Thymus (tissue), 14 donors: ENCODE measurements at places on chromosomes 3 and 15. TPM values are rescaled to one million over a fixed set of nuclear protein-coding genes. Genes with fewer than 3 reads are reported as not detected.

Gene NPAP1
- under 0.01 TPM for total RNA-seq

Gene SEMA3G
- total RNA-seq: 0.80 TPM

Gene CADPS
- 2.3 TPM for total RNA-seq

Gene SKIL
- 30.6 TPM for total RNA-seq

Gene FAM107A
- total RNA-seq: 7.9 TPM

Gene TMEM115
- total RNA-seq: 17.3 TPM

Gene GOLGA6B
- total RNA-seq: not detected

Gene CCDC71
- total RNA-seq: 19.4 TPM

Gene SLC28A1
- total RNA-seq: 0.05 TPM

Gene DUOX1
- total RNA-seq: 0.61 TPM

Gene CDV3
- total RNA-seq: 175 TPM

Gene VEPH1
- 0.19 TPM for total RNA-seq

Gene VIPR1
- 1.8 TPM for total RNA-seq

Gene CACNA2D3
- total RNA-seq: 1.8 TPM

Gene HTR3D
- not detected for total RNA-seq

Gene IMPG2
- 0.52 TPM for total RNA-seq

Gene MYRIP
- total RNA-seq: 0.28 TPM

Gene GOLGA8J
- 0.05 TPM for total RNA-seq

Gene CPNE9
- total RNA-seq: 0.14 TPM

Gene SHC4
- total RNA-seq: 0.94 TPM

Gene ZNF654
- 15.0 TPM for total RNA-seq

Gene CRABP1
- total RNA-seq: 1.8 TPM

Gene BFSP2
- total RNA-seq: 3.6 TPM

Gene DUOXA2
- 0.05 TPM for total RNA-seq

Gene TLR9
- 0.66 TPM for total RNA-seq

Gene PLA2G4F
- 2.1 TPM for total RNA-seq

Gene NEK10
- 0.76 TPM for total RNA-seq

Gene SPG11
- total RNA-seq: 48.0 TPM

Gene LRRK1
- total RNA-seq: 3.4 TPM

Gene FBXO40
- total RNA-seq: under 0.01 TPM

Gene GPR87
- total RNA-seq: 4.0 TPM

Gene GHSR
- not detected for total RNA-seq

Gene NME9
- total RNA-seq: 0.42 TPM

Gene CDHR4
- not detected for total RNA-seq

Gene TMCO5A
- not detected for total RNA-seq

Gene BUB1B
- total RNA-seq: 48.3 TPM

Gene SENP7
- total RNA-seq: 37.7 TPM

Gene SLC15A2
- 1.0 TPM for total RNA-seq

Gene MGLL
- 5.4 TPM for total RNA-seq

Gene HTD2
- total RNA-seq: 6.9 TPM

Gene MFGE8
- 21.8 TPM for total RNA-seq

Gene CGNL1
- 5.9 TPM for total RNA-seq
